ENCODE measurements at places on chromosomes 12 and 14.

GRCh38 chr14:89616852-89617341 is 199.9 kb upstream of the FOXN3 start:
- no peak for DNase-seq

DNA sequence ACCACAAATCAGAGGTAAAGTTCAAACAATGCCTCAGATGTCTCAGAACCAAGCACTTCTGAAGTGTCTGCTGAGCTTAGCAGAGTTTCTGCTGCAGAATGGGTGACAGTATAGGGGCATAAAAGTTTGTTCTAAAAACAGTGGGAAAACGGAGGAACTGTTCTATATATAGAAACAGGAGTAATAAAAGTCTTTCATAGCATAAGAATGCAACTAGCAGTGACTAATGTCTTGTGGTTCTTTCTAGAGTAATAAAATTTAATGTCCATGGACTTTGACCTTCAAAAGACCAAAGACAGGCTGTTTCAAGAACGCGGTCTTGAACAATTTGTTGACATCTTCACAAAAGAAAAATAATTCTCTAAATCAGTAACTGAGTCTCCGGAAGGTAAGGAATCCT is 107.5 kb upstream of the FAR2 start:
- DNase-seq, result no peak

DNA sequence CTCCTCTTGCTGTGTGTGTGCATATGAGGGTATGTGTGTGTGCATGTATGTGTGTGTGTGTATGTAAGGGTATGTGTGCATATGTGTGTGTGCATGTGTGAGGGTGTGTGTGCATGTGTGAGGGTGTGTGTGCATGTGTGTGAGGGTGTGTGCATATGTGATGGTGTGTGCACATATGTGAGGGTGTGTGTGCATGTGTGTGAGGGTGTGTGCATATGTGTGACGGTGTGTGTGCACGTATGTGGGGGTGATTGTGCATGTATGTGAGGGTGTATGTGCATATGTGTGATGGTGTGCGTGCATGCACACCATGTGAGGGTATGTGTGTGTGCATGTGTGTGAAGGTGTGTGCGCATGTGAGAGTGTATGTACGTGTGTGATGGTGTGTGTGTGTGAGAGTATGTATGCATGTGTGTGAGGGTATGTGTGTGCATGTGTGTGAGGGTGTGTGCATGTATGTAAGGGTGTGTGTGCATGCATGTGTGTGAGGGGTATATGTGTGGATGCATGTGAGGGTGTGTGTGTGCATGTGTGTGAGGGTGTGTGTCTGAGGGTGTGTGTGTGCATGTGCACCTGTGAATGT is 15.4 kb downstream of the DAO start:
- DNase-seq, result no peak

DNA sequence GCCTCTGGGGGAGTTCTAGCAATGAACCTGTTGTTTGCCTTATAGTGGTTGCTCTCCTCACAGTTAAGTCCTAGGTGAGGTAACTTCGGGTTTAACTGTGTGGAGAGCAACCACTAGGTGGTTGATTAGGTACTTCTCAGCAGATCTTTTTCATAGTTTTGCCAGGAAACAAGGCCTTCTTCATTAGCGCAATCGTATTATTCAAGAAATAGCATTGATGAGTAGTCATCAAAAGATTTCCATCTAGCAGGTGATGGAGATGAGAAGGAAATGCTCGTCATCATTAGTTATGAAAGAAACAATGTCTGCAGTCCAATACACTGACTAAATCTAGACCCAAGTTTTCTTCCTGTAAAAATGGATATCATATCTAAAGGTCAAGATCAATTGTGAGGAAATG is 923.3 kb downstream of the AACS start:
- no peak for DNase-seq

- no peak for DNase-seq
These were observed 128.8 kb downstream of the ADGRD1 start for GRCh38 chr12:131082290-131083194.

All from ovary (tissue), 10 donors.